ENCODE measurements at places on chromosomes 13 and 19. TPM values are rescaled to one million over a fixed set of nuclear protein-coding genes. Genes with fewer than 3 reads are reported as not detected.

VSIG10L gene
- total RNA-seq: 1.8 TPM

- peak; percentile 59 for DNase-seq
These were observed 8.7 kb downstream of the SYNGR4 start for GRCh38 chr19:48372904-48373303.

DNA sequence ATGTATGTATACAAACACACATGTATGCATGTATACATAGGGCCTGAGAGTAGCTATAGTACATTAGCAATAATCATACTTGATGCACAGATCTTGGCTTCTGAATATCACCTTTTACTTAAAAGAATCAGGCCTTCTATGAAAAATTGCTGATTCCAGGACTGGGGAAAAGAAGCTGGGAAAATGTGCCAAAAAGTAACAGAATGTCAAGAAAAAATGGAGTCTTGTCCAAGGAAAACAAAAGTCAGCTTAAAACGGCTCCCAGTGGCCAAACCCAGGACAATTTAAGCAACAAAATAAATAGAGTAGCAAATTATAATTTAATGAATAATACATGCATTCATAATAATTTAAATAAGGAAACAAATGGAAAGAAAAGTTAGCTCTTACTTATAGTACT is 2104.9 kb downstream of the PCDH9 start:
- DNase-seq: no peak

SIGLEC12 gene
- 0.66 TPM for total RNA-seq

- DNase-seq: peak; percentile 73
These were observed 56.2 kb upstream of the RFC3 start for GRCh38 chr13:33761740-33762139.

DNA sequence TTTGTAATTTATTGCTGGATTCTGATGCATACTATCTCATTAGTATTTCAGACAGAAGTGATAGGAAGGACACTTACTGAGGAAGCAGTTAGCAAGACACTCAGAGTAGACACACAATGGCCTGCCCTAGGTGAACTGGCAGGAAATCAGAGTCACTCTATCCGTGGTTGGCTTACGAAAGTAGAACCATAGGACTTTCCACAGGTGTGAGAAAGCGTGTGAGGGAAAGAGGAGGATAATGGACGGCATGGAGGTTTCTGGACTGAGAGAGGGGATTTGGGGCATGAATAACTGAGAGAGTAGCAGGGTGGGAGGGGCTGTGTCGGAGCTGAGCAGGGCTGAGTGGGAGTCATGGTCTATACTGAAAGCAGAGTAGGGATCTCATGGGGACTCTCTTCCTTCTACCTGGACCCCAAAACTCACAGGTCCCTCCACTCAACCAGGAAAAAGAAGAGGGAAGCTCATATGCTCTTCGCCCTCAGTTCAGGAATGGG is 18.7 kb upstream of the EID2 start:
- no peak for DNase-seq

DNA sequence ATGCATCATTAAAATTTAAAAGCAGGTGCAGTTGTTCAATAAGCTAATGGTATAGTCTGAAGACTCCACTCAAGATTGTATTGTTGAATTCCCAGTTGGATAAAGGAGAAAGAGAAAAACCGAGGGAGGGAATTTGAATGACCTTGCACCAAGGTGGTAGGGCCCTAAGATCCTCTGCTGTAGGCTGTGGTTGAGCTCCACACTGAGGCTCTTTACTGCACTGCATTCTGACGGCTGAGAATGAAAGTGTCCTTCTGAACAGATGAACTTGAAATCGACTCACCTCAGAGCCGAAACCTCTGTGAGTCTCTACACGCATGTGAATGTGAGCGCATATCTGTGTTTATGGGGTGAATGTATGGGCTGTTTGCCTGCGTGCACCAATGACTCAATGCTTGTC is 388.9 kb upstream of the DACH1 start:
- peak; percentile 54 for DNase-seq

ABCA7 gene
- total RNA-seq: 20.4 TPM

- no peak for DNase-seq
These were observed 201.2 kb downstream of the MTUS2 start for GRCh38 chr13:29021311-29021710.

DNA sequence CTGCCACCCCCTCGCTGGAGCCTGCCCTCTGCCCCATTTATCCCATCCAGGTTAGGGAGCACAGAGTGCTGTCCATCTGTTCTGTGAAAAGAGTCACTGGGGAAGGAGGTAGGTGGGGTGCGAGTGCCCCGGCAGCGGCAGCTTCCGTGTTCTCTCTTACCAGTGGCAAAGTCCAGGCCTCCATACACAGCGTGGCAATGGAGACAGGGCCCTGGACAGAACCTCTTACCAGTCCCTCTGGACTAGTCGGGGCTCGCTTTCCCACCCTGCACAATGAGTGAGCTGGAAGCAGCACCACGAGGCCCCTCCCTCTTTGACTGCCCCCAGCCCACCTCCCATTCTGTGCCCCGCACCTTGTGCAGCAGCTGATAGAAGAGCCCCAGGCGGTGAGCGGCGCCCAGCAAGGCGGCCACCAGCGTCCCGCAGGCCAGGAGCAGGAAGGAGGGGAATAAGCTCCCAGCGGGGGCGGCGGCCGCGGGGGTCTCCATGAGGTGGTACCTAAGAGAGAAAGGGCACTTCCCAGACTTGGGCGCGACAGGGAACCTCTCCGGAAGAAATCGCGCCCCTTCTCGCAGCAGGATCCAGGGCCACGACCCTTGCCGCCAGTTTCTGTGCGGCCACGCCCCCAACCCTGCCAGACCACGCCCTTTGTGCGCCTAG is 17.5 kb downstream of the SYDE1 start:
- DNase-seq: no peak

DNA sequence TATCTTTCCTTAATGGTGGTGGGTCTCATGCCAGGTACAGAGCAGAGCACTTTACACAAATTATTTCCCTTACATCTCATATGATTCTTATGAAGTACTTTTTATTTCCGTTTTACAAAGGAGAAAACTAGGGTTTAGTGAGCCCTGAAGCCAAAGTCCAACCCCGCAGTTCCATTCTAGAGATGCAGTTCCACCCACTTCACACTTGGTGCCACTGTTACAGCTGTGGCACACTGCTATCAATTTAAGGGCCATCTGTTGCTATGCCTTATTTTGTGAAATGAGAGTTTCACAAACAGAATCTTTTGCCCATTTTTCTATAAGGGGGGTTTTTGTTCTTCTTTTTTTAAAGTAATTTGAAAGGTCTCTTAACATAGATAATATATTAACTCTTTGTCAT is 12.9 kb downstream of the MIPEP start:
- no peak for DNase-seq
